Panc1 (cell line): ENCODE measurements at places on chromosomes 4 and X. TPM values are rescaled to one million over a fixed set of nuclear protein-coding genes. Genes with fewer than 3 reads are reported as not detected.

- no peaks in the 10 kb centered on the region for H3K27me3 ChIP-seq
- no peak for DNase-seq
- no peaks in the 10 kb centered on the region for H3K4me1 ChIP-seq
- H3K27ac ChIP-seq: no peak overlapping the region
- no peak overlapping the region for H3K4me3 ChIP-seq
- H3K36me3 ChIP-seq: no peaks in the 10 kb centered on the region
Measured at GRCh38 chr4:15852524-15852923, 74.4 kb downstream of the CD38 start.

- DNase-seq: peak; percentile 30
- H3K27ac ChIP-seq: peak overlapping the region; percentile 87
- H3K4me3 ChIP-seq: peak overlapping the region; percentile 48
- peaks cover 9% of the 10 kb centered on the region for H3K4me1 ChIP-seq
Measured at GRCh38 chr4:153114771-153115321, 89.4 kb upstream of the TRIM2 start.

DNA sequence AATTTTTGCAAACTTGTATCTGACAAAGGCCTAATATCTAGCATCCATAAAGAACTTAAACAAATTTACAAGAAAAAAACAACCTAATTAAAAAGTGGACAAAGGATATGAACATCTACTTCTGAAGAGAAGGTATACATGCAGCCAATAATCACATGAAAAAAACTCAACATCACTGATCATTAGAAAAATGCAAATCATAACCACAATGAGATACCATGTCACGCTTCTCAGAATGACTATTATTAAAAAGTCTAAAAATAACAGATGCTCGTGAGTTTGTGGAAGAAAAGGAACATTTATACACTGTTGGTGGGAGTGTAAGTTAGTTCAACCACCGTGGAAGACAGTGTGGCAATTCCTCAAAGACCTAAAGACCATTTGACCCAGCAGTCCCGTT is 24.0 kb downstream of the CEP44 start:
- H3K4me1 ChIP-seq: no peaks in the 10 kb centered on the region
- peaks cover 2% of the 10 kb centered on the region; the same call in 1 of the 2 replicates for H3K36me3 ChIP-seq
- H3K27me3 ChIP-seq: no peaks in the 10 kb centered on the region
- no peak for DNase-seq
- no peak overlapping the region for H3K27ac ChIP-seq

- H3K27ac ChIP-seq: no peak overlapping the region
- no peak for DNase-seq
- no peaks in the 10 kb centered on the region for H3K36me3 ChIP-seq
- no peaks in the 10 kb centered on the region for H3K4me1 ChIP-seq
- H3K27me3 ChIP-seq: no peaks in the 10 kb centered on the region
- H3K4me3 ChIP-seq: no peak overlapping the region
Measured at GRCh38 chrX:42837747-42838146, 59.8 kb upstream of the PPP1R2C start.

- no peaks in the 10 kb centered on the region for H3K4me1 ChIP-seq
- H3K36me3 ChIP-seq: no peaks in the 10 kb centered on the region
- DNase-seq: no peak
Measured at GRCh38 chr4:34850968-34851367, 1393.3 kb downstream of the ARAP2 start.

DNA sequence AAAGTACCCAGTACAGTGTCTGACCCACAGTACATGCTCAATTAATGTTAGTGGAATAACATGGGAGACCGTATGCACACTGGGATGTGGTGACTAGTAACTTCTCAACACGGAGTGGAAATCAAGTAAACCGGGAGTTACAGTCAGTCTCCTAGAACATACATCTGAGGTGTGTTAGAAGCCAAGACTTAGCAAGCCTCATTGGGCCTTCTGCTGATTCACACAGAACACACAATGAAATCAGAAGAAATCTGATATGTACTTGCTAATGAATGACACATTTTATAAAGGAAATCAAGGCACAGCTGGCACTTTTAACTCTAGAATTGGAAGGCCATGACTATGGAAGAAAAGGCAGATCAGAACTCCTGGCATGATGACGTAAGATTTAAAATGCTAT is 13.0 kb downstream of the TRAPPC2 start:
- no peaks in the 10 kb centered on the region for H3K4me1 ChIP-seq
- no peaks in the 10 kb centered on the region for H3K27me3 ChIP-seq
- no peak for DNase-seq
- no peak overlapping the region for H3K4me3 ChIP-seq
- H3K36me3 ChIP-seq: no peaks in the 10 kb centered on the region

GRCh38 chr4:153950100-153950979 is 161.5 kb upstream of the SFRP2 start:
- H3K4me3 ChIP-seq: no peak overlapping the region
- no peak for DNase-seq
- H3K27ac ChIP-seq: no peak overlapping the region
- no peaks in the 10 kb centered on the region for H3K4me1 ChIP-seq
- H3K36me3 ChIP-seq: no peaks in the 10 kb centered on the region

GRCh38 chr4:78707268-78707667 is 68.9 kb upstream of the BMP2K start:
- H3K4me3 ChIP-seq: no peak overlapping the region
- H3K36me3 ChIP-seq: no peaks in the 10 kb centered on the region
- no peak for DNase-seq

KCNIP4 gene
- not detected for total RNA-seq

DNA sequence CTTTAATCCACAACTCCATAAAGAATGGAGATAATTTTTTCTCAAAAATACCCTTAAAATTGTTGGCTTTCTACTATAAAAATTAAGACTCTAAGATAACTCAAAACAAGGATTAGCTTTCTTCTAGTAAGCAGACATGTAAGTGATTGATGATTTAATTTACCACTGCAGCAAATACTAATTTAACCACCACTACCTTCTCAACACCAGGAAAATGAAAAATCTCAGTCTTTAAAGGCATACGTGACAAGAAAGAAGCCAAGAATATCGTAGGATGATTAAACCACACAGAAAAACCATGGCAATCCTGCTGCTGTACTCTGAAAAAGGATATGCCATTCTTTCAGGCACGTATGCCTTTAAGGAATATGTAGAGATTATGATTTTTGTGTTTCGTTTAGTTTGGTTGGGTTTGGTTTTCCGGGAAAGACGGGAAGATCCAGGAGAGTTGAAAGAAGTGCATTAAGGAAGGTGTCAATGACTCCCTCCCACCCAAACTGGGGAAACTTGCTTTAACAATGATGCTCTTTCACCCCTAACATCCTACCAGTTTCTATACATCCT is 881 bp downstream of the LRCH2 start:
- no peak overlapping the region for H3K27ac ChIP-seq
- DNase-seq: no peak
- H3K4me3 ChIP-seq: peak overlapping the region; percentile 45
- H3K27me3 ChIP-seq: peaks cover 39% of the 10 kb centered on the region

- no peak overlapping the region for H3K27ac ChIP-seq
- H3K4me1 ChIP-seq: no peaks in the 10 kb centered on the region
- no peak overlapping the region for H3K4me3 ChIP-seq
- no peak for DNase-seq
- no peaks in the 10 kb centered on the region for H3K36me3 ChIP-seq
- no peaks in the 10 kb centered on the region for H3K27me3 ChIP-seq
Measured at GRCh38 chr4:8328456-8328855, 58.9 kb downstream of the HTRA3 start.

- H3K4me1 ChIP-seq: no peaks in the 10 kb centered on the region
- H3K27me3 ChIP-seq: no peaks in the 10 kb centered on the region
- no peak for DNase-seq
- no peak overlapping the region for H3K4me3 ChIP-seq
Measured at GRCh38 chrX:18769812-18770573, 62.5 kb downstream of the PPEF1 start.

CCDC160 gene
- not detected for total RNA-seq

- no peaks in the 10 kb centered on the region for H3K27me3 ChIP-seq
- no peaks in the 10 kb centered on the region for H3K4me1 ChIP-seq
- DNase-seq: no peak
- H3K36me3 ChIP-seq: no peaks in the 10 kb centered on the region
- no peak overlapping the region for H3K4me3 ChIP-seq
Measured at GRCh38 chr4:128908735-128909134, 99.2 kb downstream of the JADE1 start.

DNA sequence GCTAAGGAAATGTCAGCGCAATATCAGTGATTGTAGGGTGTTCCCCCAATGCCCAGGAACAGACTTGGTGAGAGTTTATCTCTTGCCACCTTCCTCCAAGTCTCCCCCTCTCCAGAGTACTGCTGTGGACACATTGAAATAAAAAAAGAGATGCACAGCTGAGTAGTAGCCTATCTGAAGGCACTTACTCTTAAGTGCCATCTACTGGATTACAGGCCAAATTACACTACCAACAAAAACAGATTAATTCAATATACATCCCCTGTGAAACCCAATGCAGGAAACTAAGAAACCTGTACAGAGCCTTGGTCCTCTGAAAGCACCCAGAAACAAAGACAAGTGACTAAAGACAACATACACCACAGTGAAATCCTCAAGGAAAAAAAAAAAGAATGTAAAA is 460.3 kb downstream of the ZIC3 start:
- H3K27ac ChIP-seq: no peak overlapping the region
- no peaks in the 10 kb centered on the region for H3K36me3 ChIP-seq
- no peaks in the 10 kb centered on the region for H3K4me1 ChIP-seq
- DNase-seq: no peak

- H3K4me3 ChIP-seq: no peak overlapping the region
- no peaks in the 10 kb centered on the region for H3K4me1 ChIP-seq
- no peak for DNase-seq
- no peak overlapping the region for H3K27ac ChIP-seq
- H3K36me3 ChIP-seq: no peaks in the 10 kb centered on the region
- no peaks in the 10 kb centered on the region for H3K27me3 ChIP-seq
Measured at GRCh38 chrX:18490806-18491555, 65.6 kb downstream of the CDKL5 start.

- H3K27me3 ChIP-seq: no peaks in the 10 kb centered on the region
- no peaks in the 10 kb centered on the region for H3K36me3 ChIP-seq
- no peak overlapping the region for H3K4me3 ChIP-seq
- no peak for DNase-seq
Measured at GRCh38 chr4:81255524-81255923, 40.5 kb upstream of the PRKG2 start.

DNA sequence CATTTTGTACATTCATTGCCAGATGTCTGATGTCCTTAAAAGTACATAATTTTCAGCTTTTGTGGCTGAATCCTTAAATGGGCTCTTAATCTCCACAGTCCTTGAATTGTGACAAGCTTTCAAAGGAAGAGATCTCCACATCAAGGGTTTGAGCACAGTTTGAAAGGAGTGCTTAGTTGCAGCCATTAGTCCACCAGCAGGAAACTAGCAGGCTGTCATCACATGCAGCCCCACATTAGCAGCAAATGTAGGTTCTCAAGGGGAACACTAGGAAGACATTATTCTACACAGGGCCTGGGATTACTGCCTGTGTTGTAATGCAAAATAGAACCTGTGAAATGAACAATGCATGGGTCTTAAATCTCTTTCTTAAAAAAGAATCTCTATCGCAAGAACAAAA is 173.2 kb downstream of the CBLL2 start:
- H3K27ac ChIP-seq: no peak overlapping the region
- no peaks in the 10 kb centered on the region for H3K36me3 ChIP-seq
- DNase-seq: no peak
- H3K4me3 ChIP-seq: no peak overlapping the region
- H3K27me3 ChIP-seq: no peaks in the 10 kb centered on the region

- H3K27me3 ChIP-seq: no peaks in the 10 kb centered on the region
- no peak overlapping the region for H3K4me3 ChIP-seq
- no peaks in the 10 kb centered on the region for H3K4me1 ChIP-seq
- H3K36me3 ChIP-seq: no peaks in the 10 kb centered on the region
Measured at GRCh38 chr4:23789762-23790161, 100.1 kb downstream of the PPARGC1A start.

DNA sequence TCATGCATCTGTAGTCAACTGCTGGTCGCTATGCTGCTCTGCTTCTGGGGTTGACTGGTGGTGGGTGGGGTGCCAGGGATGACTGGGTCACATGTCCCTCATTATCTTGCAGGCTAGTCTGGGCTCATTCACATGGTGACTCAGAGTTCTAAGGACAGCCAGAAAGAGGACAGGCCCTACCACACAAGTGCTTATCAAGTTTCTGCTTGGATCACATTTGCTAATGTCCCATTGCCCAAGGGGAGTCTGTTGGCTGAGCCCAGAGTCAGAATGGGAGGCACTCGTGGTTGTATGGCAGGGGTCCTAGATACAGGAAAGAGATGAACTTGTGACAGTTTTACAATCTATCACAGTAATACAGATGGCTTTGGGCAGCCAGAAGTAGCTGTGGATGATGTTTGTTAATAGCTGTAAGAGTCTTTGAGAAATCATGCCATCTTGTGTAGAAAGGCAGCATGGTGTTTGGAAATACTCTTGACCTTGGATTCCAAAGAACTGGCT is 221.3 kb downstream of the GPAT3 start:
- no peak overlapping the region for H3K27ac ChIP-seq
- DNase-seq: no peak
- H3K4me3 ChIP-seq: no peak overlapping the region
